ENCODE measurements at places on chromosomes 2 and 18.

GRCh38 chr2:36807223-36807886, 110.8 kb downstream of the VIT start:
- DNase-seq = no peak

GRCh38 chr2:29213888-29214291, 98.7 kb downstream of the CLIP4 start:
- DNase-seq = no peak

- DNase-seq = peak; percentile 22
These were observed 103.5 kb upstream of the CTDP1 start for GRCh38 chr18:79575891-79576685.

DNA sequence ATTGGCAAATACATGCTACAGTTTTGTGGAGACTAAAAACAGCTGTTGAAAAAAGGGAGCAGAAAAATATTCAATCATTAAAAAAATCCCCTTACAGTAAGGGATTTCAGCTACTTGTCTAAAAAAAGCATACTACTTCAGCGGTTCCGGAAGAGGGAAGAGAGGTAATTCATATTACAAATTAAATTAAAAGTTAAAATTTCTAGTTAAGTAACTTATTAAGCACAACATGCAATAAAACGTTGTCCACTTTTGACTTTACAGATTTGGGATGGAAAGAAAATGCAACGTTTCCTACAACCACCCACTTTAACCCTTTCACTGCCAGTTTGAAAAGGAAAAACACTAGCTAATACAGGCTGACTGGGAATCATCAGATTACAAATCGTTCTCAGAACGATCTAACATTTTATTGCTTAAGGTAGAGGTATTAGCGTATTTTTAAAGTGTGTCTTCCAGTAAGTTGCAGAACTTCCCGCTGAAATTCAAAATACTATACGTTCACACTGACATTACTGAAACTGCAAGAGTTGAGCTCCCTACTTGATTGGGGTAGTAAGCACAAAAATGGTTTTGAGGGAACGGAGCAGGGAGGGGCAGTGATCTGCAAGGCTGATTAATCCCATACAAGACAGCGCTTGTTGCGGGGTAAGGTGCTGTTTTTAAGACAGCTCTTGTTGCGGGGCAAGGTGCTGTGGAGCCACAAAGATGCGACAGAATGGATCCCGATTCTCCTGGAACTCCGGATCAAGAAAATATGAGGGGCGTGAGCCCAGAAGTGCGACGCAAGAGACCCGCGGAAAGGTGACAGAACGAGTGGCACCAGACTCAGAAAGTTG, 743 bp downstream of the HADHA start:
- peak; percentile 46 for DNase-seq

- DNase-seq = no peak
These were observed 876.0 kb downstream of the SLC4A3 start for GRCh38 chr2:220503431-220503830.

- DNase-seq = no peak
These were observed 791 bp upstream of the CYRIA start for GRCh38 chr2:16666449-16666801.

GRCh38 chr2:99772591-99773331, 282.9 kb upstream of the REV1 start:
- no peak for DNase-seq

- DNase-seq = no peak
These were observed 171.0 kb upstream of the HS6ST1 start for GRCh38 chr2:128489526-128490273.
